Activated T-helper 1 cell treated with anti-CD3 and anti-CD28 coated beads, Interleukin-2, amount 50 U/mL, for 16 hours (primary cell): ENCODE measurements at places on chromosomes 16 and 17.

GRCh38 chr16:4220358-4220757, 21.5 kb downstream of the SRL start:
- DNase-seq = no peak

- no peak for DNase-seq
Observed at GRCh38 chr16:76787394-76787793, 403.6 kb upstream of the MON1B start.

DNA sequence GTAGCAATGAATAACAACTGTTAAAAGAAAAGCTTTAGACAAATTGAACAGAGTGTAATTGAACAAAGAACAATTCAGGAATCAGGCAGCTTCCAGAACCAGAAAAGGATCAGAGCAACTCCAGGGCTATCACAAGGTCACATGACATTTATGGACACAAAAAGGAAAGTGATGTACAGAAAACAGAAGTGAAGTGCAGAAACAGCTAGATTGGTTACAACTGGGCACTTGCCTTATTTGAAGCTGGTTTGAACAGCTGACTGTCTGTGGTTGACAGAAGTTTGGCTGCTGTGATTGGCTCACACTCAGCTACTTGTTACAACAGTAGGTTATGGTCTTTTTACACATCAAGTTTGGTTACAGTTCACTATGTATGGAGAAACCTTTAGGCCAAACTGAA, 14.8 kb downstream of the EFCAB5 start:
- DNase-seq = no peak

- no peak for DNase-seq
Observed at GRCh38 chr16:84689111-84689510, 10.7 kb upstream of the USP10 start.

DNA sequence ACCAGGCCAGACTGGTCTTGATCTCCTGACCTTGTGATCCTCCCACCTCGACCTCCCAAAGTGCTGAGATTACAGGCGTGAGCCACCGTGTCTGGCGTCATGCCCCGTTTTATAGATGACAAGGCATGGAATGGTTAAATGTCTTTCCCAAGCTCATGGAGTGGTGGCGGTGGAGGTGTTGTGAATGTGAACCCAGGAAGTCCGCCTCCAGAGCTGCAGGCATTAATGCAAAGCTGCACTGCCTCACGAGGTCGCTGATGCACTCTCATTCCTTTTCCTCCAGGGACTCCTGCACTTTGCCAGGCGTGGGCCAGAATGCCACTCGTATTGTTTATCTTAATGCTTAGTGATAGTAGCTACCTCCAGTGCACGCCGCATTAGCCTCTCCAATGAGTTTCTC, 149.6 kb downstream of the WWOX start:
- DNase-seq = no peak

GRCh38 chr16:57536306-57537193, at the start of gene CCDC102A:
Gene CCDC102A (minus strand): TSS chr16:57536571. CDS start chr16:57529177, 7,394 bp downstream.
- peak; percentile 36 for DNase-seq

DNA sequence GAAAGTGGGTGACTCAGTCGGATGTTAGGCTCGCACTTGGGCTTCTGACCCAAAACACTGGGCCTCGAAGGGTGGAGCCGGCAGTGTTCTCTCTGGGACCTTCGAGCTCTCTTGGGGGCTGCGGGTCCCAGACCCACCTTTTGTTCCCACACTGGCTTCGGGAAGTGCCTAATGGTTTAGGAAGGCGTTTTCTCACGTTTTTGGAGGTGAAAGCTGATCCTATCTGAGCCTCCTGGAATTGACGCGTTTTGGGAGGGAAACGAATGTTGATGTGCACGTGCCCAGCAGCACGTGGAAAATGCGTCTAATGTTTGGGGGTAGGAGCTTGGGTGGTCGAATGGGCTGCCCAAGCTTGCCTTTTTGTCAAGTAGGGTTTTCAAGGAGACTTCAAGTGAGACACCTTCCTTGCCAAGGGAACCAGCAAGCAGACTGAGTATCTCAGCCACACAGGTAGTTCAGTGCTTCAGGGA, 666 bp downstream of the HGS start:
- DNase-seq = no peak

GRCh38 chr16:15444264-15444663, 9.9 kb downstream of the BMERB1 start:
- no peak for DNase-seq

GRCh38 chr16:52680993-52681392, 134.1 kb upstream of the TOX3 start:
- no peak for DNase-seq

- no peak for DNase-seq
Observed at GRCh38 chr17:29115961-29116803, 64.0 kb downstream of the MYO18A start.

- no peak for DNase-seq
Observed at GRCh38 chr16:74288065-74288464, 8.5 kb upstream of the PSMD7 start.

DNA sequence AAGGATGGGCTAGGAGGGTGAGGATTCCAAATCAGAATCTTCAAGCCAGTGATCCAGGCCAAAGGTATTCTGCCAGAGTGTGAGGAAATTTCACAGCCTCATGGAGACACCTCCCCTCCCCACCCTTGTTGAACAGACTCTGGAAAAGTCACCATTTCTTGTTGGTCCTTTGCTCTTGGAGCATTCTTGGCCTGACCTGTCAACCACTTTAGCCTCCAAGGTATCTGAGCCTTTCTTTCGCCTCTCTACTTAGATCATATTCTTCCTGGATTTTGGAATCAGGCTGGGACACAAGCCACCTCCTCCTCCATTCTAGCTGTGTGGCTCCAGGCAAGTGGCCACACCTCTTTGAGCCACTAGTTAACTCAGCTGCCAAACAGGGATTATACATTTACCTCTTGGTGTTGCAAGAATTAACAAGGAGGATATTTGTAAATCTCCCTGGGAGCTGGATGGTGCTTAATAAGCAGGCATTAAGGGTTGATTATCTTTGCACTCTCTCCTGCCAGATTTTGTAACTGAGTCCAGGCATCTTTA, 193.5 kb downstream of the WWOX start:
- no peak for DNase-seq
